ENCODE measurements at places on chromosomes 3 and 15.

DNA sequence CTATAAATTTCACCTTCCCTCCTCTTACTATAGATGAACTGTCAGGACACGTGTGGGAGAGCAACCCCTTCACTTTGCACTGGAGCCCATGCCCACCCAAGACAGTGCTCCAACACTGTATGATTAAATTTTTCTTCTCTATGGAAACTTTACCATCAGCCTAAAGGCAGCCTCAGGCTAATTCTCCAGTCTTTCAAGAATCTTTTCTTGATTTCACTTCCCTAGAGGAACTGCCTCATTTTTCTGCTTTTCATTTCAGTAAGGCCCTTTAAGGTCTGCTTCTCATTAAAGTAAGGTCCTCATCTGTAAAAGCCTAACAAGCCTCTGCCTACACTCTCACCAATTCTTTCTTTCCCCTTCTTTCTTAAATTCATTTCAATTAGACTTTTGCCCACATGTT is 137.3 kb downstream of the KCNMB2 start:
- no peak for DNase-seq

DNA sequence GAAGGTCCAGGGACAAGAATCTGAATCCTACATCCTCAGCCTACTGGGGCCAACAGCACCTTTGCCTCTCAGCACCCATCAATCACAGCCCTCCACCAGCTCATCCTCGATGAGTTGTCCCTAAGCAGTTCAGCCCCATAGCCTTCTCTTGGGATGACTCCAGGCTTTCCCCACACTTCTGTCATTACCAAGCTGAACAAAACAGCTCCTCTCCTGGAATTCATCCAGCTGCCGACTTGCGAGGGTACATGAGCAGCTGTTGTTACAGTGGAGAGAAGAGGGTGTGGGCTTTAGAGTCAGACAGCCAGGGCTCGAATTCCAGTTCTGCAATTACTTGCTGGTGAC is 69.0 kb upstream of the THBS1 start:
- no peak for DNase-seq

DNA sequence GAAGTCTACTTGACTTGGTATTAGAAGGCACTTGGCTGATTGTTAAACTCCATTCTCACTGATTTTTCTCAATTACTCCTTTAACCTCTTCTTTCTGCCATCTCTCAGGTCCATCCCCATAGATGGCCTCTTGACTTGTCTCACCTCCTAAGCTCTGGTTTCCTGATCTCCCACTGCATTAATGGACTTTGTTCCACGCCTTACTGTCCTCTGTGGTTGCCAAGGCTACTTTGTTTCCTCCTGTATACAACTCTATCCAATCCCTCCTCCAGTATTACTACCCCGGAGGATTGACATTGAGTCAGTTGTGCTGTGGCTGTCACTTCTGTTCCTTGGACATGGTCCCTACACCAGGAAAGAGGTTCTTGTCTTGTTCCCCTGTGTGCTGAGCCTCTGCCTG is 10.6 kb upstream of the GLCE start:
- DNase-seq: no peak

- DNase-seq: no peak
Measured at GRCh38 chr15:48394970-48395369, 63.7 kb downstream of the DUT start.

- DNase-seq: no peak
Measured at GRCh38 chr15:93974804-93975481, 256.4 kb upstream of the MCTP2 start.

DNA sequence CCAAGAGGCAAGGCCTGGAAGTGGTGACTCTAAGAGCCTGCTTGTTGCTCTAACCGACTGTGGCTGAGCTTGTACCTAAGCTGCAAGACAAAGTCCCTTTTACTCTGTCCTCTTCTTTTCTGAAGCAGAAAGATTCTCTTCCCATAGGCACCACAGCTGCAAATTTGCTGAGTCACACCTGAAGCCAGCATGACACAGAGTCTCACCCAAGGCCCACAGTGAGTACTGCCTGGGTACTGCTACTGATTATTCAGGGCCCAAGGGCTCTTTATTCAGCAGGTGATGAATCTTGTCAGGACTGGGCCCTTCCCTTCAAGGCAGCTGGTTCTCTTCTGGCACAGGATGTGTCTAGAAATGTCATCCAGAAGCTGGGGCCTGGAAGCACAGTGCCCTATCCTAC is 18.9 kb upstream of the TIGIT start:
- DNase-seq: no peak

- DNase-seq: no peak
Measured at GRCh38 chr3:52756141-52756540, 14.6 kb downstream of the NEK4 start.

All from stimulated activated CD8-positive, alpha-beta memory T cell treated with anti-CD3 and anti-CD28 coated beads, Interleukin-4, amount 100 ng/mL, for 1 hour (primary cell).